ENCODE measurements at places on chromosomes 1 and 21. TPM values are rescaled to one million over a fixed set of nuclear protein-coding genes. Genes with fewer than 3 reads are reported as not detected.

The TGFBR3 gene
- total RNA-seq, result 2.9 TPM

The PEX10 gene
- 24.7 TPM for total RNA-seq

The LAMC2 gene
- total RNA-seq, result 12.9 TPM

GRCh38 chr1:13869172-13869797, 169.3 kb downstream of the PRDM2 start:
- DNase-seq, result no peak
- H3K27me3 ChIP-seq, result 0 out of 2 replicates have a peak, but pooled peaks cover 4% of the 10 kb centered on the region
- H3K4me3 ChIP-seq, result no peak overlapping the region
- no peaks in the 10 kb centered on the region for H3K4me1 ChIP-seq

GRCh38 chr1:108016451-108016920, 51.5 kb upstream of the VAV3 start:
- no peaks in the 10 kb centered on the region for H3K27me3 ChIP-seq
- H3K27ac ChIP-seq, result no peak overlapping the region
- no peak overlapping the region for H3K4me3 ChIP-seq
- no peak for DNase-seq
- H3K36me3 ChIP-seq, result no peaks in the 10 kb centered on the region
- H3K4me1 ChIP-seq, result no peaks in the 10 kb centered on the region

DNA sequence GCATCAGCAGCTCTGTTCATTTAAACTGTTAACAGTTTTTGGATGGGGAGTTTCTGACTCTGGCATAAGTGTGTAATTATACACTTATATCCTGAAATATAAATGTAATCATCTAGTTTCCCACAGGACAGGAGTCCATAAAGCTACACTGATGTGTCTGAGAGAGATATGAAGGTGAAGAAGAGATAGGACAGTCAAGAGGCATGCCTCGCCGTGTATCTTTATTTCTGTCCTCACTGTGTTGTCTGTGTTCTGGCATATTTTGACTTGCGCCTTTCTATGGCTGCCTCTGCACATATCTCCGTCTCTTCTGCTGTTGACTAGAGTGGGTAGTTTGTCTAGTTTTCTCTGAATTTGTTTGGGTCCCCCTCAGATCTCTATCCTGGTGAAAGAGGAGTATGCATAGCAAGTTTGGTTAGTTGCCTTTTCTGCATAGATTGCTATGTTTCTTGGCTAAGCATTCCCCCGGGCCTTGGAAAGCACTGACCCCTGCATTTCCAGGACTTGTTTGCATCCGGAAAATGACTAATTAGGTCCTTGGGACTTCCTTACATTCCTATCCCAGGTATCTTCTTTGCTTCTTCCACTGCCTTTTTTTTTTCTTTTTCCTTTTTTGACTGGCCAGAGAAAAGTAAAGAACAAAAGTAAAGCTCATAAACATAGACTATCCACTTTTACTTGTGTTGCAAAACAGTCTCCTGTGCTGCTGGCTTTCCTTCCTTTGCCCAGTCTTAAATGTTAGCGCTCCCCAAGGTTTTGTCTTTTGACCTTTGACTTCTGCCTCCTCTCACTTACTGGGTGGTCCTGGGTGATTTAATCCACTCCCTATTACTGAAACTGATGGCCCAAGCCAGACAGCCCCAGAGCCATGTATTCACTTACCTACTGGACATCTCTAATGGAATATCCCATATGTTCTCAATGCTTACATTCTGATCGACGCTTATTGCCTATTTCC, 27.6 kb upstream of the CNN3 start:
- H3K36me3 ChIP-seq, result no peaks in the 10 kb centered on the region
- H3K27me3 ChIP-seq, result no peaks in the 10 kb centered on the region
- no peak overlapping the region for H3K4me3 ChIP-seq
- no peak overlapping the region for H3K27ac ChIP-seq
- no peak for DNase-seq
- H3K4me1 ChIP-seq, result peaks cover 6% of the 10 kb centered on the region

DNA sequence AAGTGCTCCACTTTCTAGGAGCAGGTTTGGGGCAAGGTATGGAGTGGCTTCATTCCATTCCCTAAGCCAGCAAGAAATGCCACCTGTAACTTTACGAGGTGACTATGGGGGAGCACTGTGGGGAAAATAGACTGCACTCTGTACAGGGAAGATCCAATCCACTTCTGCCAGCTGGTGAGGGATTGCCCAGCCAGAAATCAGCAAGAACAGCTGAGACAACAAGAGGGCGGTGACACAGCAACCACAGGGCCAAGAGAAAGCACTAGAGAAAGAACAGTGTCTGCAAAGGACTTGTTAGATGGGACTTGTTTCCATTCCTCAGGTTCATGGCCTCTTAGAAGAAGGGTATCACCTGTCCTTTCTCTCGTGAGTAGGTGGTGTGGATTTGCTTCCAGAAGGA, 19.6 kb downstream of the CAPN8 start:
- H3K4me1 ChIP-seq, result peaks cover 8% of the 10 kb centered on the region
- H3K27ac ChIP-seq, result no peak overlapping the region
- DNase-seq, result no peak
- no peaks in the 10 kb centered on the region for H3K27me3 ChIP-seq

DNA sequence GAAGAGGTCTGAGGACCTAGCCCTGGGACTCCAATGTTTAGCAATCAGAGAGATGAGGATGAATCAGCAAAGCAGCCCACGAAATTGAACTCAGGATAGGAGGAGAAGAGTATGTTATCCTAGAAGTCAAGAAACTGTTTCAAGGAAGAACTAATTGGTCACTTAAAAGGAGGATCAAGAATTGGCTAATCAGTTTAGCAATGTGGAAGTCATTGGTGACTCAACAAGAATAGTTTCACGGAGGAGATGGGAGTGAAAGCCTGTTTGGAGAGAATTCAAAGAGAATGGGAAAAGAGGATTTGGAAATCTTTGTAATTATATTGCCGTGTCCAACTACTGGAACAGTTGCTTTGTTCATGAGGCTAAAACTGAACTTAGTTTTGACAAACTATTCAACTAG, 7.4 kb downstream of the HMCN1 start:
- DNase-seq, result no peak
- H3K36me3 ChIP-seq, result no peaks in the 10 kb centered on the region
- no peaks in the 10 kb centered on the region for H3K4me1 ChIP-seq
- no peak overlapping the region for H3K27ac ChIP-seq

- DNase-seq, result no peak
- H3K27me3 ChIP-seq, result no peaks in the 10 kb centered on the region
- no peak overlapping the region for H3K27ac ChIP-seq
- H3K36me3 ChIP-seq, result no peaks in the 10 kb centered on the region
- H3K4me1 ChIP-seq, result peaks cover 5% of the 10 kb centered on the region
Observed at GRCh38 chr1:16090076-16090826, 16.8 kb upstream of the FAM131C start.

DNA sequence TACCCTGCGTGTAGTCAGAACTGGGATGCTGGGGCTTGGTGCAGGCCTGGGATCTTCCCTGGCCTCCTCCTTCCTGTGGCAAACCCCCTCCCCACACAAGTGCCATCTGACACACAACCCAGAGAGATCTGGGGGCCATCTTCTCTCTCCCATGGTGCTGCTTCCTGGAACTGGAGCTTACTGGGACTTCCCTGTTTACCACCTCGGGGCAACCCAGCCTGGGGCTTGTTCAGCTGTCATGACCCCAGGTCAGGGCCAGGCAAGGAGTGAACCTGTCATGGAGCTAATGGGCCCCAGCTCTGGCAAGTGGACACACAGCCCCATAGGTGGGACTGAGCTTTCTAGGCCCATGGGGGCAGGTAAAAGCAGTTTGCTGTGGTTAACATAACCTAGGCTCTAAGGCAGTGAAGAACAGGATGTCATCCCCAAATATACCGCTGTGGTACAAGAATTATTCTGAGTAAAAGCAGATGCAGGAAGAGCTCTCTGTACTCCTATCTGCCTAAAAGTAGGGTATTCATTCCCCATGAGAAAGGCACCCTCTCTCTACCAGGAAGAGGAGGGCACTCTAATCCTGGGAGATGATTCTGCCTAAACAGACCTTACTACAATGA, 2.4 kb downstream of the TRIM11 start:
- H3K27ac ChIP-seq, result no peak overlapping the region
- H3K4me3 ChIP-seq, result peak overlapping the region; percentile 100
- no peak for DNase-seq
- H3K36me3 ChIP-seq, result peaks cover 14% of the 10 kb centered on the region
- H3K4me1 ChIP-seq, result peaks cover 6% of the 10 kb centered on the region
- 0 out of 2 replicates have a peak, but pooled peaks cover 2% of the 10 kb centered on the region for H3K27me3 ChIP-seq
